Fibroblast of skin of right quadriceps (primary cell): ENCODE measurements at places on chromosomes 3 and 15.
A peak's percentile ranks its signal among the peaks of the same experiment; 100 is the strongest.

- DNase-seq: no peak
Measured at GRCh38 chr3:9669720-9670432, 20.6 kb downstream of the MTMR14 start.

- DNase-seq: no peak
Measured at GRCh38 chr15:100565591-100565990, 36.4 kb downstream of the LINS1 start.

- no peak for DNase-seq
Measured at GRCh38 chr15:88250826-88251225, 5.7 kb downstream of the NTRK3 start.

- peak; percentile 51 for DNase-seq
Measured at GRCh38 chr3:25854214-25854613, 64.3 kb downstream of the OXSM start.

DNA sequence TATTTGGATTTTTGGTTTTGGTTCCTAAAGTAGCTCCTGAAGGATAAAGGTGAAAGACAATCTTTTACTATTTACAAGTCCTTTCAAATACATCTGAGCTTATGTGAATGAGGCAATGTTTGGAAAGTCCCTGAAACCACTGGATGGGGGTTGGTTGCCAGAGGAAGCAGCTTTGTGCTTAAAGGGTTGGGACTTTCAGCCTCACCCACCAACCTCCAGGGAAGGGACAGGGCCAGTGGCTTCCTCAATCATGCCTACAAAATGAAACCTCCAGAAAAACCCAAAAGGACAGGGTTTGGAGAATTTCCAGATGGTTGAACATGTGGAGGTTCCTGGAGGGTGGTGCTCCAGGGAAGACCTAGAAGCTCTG lies 20.9 kb upstream of the ABHD17C start:
- DNase-seq: peak; percentile 56

DNA sequence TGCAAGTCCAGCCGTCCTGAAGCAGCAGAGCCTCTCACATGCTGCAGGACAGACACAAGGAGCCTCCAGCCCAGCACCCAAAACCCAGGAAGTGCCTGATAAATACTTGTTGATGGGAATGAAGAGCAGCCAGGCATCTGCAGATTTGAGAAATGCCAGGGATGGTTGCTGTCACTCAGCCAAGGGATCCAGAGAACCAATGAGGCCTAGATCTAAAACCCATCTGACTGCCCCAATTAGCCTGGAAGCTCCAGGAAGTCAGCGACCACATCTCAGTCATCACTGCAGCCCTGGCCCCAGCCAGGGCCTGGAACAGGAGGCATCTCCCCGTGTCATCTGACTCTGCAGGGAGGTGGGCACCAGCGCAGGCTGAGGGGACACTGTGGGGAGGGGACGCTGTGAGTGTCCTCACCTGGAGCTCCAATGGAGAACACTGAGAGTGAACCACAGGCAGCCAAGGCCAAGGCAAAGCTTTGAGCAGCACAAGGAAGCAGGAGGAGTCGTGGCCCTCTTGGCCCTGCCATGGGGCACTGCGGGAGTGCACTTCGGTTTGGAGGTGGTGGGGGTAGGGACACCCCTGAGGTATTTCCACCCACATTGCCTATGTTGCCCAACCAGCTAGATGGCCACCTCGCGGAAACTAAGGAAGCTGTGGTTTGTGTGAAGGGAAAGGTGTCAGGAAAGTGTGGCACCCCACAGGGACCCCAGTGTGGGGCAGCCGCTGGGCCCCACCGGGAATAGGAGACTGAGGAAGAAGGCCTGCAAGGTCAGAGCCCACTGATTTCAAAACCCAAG lies 229.5 kb downstream of the VPS13C start:
- no peak for DNase-seq

- DNase-seq: no peak
Measured at GRCh38 chr3:178492491-178492890, 43.7 kb upstream of the KCNMB2 start.

DNA sequence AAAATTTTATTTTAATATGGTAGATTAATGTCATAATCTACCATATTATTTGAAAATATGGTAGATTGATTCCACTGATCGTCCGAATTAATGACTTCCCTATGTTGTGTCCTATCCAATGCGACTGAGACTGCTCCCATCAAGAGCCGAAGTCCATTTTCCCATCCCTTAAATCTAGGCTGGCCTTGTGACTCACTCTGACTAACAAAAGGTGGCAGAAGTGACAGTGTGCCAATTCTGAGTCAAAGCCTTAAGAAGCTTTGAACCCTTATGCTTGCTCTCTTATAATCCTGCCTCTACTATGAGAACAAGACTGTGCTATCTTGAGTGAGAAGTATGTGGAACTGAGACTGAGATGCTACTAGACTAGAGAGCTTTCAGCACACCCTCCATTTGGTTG lies 387.2 kb downstream of the ROBO1 start:
- DNase-seq: no peak

DNA sequence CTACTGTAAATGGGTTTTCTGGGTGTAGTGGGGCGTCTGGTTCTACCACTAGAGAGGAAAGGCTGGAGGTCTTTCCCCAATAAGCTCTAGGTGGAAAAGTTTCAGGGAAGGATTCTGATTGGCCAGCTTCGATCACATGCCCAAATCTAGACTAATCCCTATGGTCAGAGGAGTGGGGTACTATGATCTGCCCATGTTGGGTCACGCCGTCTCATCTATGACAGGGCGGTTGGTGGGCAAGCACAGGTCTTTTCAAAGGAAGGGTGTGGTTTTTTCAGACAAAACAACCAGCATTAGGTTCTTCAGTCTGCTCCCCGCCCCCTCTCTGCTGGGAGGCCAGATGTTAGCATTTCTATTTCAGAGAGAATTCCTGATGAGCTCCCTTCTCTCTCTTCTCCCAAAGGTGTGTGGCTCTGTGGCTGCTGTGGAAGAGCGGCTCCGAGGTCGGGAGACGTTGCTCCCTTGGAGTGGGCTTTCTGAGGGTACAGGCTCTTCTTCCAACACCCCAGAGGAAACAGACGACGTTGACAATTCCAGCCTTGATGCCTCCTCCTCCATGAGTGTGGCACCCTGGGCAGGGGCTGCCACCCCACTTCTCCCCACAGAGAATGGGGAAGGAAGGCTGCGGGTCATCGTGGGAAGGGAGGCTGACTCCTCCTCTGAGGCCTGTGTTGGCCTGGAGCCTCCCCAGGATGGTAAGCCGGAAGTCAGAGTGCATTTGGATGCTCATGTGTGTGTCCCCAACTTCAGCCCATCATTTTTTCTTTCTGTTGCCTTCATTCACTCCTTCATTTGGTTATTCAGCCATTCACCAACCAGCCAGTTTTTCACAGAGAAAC lies 9.7 kb upstream of the TATDN2 start:
- no peak for DNase-seq

DNA sequence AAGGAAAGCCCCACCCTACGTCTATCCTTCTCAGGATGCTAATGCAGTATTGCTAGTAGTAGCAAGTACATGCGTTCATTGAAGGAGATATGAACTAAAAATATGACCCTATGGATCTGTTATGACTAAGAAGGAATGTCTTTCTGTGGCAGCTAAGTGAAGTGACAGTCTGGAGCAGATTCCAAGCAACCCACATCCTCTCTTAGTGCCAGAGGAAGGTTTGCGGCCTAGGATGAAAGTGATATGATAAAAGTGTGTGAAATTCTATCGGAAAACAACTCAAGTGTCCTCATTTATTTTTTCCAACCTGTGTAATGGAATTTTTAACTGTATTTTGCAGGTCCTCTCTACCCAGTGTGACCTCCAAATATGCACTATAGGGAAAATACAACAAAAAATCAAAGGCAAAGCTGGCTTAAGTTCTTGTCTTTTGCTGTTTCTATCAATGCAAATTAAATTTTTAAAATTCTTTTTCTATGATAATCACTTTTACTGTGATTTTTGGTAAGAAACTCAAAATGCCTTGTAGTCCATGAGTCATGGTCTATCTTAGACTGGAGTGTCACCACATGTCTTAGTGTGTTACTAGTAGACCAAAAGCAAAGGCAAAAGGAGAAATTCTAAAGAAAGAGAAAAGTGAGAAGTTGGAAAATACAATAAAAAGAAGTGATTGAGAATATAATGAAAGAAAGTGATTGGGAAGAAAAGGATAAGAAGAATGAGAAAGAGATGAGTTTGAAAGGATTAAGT lies 161.2 kb upstream of the TMCO5A start:
- peak; percentile 91 for DNase-seq

DNA sequence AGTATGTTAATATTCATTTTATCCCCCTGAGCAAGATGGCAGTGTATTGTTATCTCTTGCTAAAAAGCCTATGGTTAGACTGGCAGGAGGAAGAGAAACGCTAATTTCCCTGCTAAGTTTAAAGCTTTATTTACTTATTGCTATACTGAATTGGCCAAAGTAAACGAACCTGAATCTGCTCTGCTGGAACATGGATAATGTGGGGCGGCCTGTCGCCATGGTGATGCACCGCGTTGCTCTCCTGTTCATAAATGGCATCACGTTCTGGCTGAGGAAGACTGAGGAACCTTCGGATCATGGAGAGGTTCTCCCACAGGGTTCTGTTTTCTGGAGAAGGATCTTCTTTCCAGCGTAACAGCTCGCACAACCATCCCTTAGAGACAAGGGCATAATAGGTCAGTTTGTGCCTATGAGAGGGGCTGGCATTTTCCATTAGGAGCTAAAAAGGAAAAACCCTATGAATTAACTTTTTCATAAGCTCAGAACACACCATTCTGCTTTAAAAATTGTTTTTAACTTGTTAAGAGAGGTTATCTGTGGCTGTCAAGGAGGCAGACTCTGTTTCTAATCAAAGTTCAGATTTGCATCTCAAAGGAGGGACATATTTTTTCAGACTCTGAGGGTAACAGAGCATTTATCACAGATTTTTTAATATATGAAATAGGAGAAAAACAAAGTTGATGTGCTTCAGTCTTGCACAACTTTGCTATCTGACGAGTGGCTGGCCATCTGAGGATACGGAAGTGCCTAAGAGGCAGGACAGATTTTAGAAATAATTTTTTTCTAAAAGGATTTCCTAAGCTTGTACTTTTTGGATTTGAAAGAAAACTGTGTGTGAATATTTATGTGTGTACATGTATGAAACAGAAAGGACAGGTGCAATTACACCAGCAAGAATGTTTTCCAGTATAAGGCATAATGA lies 73.1 kb downstream of the SATB1 start:
- DNase-seq: no peak

DNA sequence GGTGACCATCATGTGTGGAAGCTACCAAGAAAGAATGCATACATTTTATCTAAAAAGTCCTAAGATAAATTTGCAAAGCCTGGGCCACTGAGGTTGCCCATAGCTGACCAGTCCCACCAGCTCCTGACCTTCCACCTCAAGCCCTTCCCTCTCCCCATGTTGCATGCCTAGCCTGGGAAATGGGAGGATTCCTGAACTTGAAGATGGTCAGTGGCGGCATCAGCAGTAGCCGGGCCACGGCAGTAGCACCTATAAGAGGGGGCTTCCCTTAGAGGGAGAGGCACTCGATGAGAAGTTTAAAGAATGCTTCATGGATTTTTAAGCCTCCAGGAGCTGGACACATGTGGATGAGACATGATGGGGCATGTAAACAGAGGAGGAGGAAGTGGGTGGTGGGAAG lies 172.1 kb downstream of the KLF13 start:
- DNase-seq: no peak

DNA sequence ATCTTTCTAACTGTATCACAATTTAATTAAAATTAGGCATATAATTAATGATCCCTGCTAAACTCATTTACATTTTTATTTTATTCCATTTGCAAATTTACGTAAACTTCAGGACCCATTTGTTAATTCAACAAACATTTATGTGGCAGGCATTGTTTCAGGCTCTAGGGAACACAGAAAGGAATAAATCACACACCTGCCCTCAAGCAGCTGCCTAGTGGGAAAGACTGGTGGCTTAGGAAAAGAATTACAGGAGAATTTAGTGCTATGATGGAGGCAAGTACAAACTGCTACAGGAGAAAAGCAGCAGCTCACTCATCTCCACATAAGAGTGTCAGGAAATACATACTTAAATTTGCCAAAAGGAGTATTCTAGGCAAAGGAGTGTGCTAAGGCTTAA lies 11.2 kb downstream of the CBLB start:
- DNase-seq: no peak

DNA sequence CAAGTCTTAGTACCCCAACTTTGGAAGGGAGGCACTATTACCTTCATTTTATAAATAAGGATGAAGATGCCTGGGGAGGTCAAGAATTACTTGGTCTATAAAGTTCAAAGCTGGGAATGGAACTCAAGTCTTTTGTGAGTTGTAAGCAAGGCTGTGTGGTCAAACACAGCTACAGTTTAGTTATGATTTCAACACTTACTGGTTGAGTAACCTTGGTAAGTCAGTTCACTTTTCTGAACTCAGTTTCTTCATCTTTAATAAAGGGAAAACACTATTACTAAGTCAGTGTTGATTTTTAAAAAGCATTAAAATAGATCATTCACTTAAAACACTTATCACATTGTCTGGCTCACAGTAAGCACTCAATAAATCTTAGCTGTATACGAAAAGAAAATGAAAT lies 200.4 kb upstream of the ADAMTS9 start:
- no peak for DNase-seq

GRCh38 chr3:118968111-118968510 lies 66.5 kb downstream of the IGSF11 start:
- no peak for DNase-seq

- no peak for DNase-seq
Measured at GRCh38 chr3:127834771-127835170, 12.5 kb upstream of the MGLL start.

- no peak for DNase-seq
Measured at GRCh38 chr15:82647835-82648256, 683 bp upstream of the CPEB1 start.

DNA sequence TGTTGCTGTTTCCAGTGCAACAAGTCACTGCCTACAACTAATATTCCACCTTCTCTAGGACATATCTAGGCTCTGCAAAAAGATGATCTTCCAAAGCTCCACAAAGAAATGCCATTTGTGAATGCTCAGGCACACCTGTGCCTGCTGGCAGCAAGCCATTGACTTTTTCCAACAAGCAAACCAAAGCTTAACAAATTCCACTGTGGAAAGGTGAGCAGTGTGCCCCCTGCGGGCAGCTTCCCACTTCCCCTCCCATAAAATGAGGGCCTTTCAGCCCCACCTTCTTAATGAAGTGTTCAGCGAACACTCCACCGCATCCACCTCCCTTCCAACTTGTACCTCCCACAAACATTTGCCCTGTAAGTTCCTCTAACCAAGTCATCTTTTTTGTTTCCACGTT lies 157.5 kb upstream of the SLC24A5 start:
- no peak for DNase-seq

GRCh38 chr15:100330629-100331215 lies 11.1 kb downstream of the ADAMTS17 start:
- DNase-seq: no peak

- DNase-seq: no peak
Measured at GRCh38 chr3:119408243-119408950, 55.0 kb downstream of the TMEM39A start.

DNA sequence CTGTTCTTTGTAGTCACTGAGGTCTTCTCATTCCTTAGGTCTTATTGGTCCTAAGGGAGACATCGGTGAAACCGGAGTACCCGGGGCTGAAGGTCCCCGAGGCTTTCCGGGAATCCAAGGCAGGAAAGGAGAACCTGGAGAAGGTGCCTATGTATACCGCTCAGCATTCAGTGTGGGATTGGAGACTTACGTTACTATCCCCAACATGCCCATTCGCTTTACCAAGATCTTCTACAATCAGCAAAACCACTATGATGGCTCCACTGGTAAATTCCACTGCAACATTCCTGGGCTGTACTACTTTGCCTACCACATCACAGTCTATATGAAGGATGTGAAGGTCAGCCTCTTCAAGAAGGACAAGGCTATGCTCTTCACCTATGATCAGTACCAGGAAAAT lies 11.6 kb downstream of the ADIPOQ start:
- no peak for DNase-seq

GRCh38 chr3:149181182-149181581 lies 40.4 kb downstream of the CP start:
- no peak for DNase-seq
